HT1080 (cell line): ENCODE measurements at places on chromosomes 11 and 22. TPM values are rescaled to one million over a fixed set of nuclear protein-coding genes. Genes with fewer than 3 reads are reported as not detected.

GRCh38 chr11:60378354-60378753 lies at the start of gene MS4A7:
MS4A7 (plus strand) TSS chr11:60378532; CDS start chr11:60383142, 4,610 bp downstream.
- no peak for DNase-seq

DNA sequence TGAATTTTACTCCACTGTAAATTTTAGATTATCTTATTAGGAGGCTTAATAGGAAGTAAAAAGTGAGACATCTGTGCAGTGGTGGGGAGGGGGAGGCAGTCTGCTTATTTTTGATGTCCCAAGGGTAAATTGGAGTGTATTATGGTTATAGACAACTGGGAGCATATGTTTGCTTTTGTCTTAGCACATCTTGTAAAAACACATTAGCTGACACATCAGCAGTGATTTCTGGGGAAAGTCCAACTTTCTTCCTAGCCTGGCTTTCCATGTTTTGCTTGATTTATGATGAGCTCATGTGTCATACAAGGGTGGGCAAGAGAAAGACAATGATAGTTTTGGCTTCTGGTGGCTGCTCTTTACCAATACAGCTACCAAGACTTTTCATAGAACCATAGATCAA lies 4.0 kb downstream of the ANO3 start:
- no peak for DNase-seq

The CHRM1 gene
- not detected in 2 replicates for total RNA-seq

The UBQLNL gene
- total RNA-seq, result 0.07 TPM in 1 of 2 replicates, not detected in the other

DNA sequence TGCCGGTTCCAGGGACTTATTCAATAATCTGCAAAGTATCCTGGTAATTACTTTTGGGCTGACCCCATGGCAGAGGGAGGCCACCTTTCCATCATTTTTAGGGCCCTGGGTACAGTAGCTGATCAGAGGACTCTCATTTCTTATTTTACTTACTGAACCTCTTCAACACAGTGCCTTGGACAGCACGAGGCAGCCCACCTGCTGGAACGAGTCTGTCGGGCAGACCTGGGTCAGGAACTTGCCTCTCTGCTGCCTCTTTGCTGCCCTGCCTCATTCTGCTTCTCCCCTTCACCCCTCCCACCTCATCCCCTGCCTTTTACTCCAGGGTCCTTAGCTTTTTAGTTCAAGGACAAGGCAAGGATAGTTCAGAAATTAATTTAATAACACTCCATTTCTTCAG lies 204.5 kb downstream of the CSNK2A3 start:
- no peak for DNase-seq

- DNase-seq, result no peak
These were observed 14.9 kb downstream of the TMEM258 start for GRCh38 chr11:61777234-61778090.

- no peak for DNase-seq
These were observed 90.4 kb downstream of the CWC15 start for GRCh38 chr11:94882931-94883330.

DNA sequence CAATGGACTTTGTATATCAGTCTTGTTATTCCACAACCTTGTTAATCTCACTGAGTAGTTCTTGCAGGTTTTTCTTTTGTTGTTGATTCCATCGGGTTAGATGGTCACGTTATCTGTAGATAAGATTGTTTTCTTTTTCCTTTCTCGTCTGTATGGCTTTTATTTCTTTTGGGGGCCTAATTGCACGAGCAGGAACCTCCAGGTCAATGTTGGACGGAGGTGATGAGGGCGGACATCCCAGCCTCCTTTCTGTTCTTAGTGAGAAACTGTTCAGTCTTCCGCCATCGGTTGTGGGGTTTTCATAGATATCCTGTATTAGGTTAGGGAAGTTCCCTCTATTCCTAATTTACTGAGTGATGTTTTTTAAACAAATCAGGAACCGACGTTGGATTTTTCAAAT lies 4.8 kb upstream of the PRR33 start:
- DNase-seq, result no peak

GRCh38 chr11:119130662-119131061 lies 9.3 kb downstream of the HINFP start:
- peak; percentile 19 for DNase-seq
